ENCODE measurements at places on chromosomes 1 and 21.

- no peak for DNase-seq
Measured at GRCh38 chr1:86788300-86789206, 84.2 kb downstream of the SH3GLB1 start.

DNA sequence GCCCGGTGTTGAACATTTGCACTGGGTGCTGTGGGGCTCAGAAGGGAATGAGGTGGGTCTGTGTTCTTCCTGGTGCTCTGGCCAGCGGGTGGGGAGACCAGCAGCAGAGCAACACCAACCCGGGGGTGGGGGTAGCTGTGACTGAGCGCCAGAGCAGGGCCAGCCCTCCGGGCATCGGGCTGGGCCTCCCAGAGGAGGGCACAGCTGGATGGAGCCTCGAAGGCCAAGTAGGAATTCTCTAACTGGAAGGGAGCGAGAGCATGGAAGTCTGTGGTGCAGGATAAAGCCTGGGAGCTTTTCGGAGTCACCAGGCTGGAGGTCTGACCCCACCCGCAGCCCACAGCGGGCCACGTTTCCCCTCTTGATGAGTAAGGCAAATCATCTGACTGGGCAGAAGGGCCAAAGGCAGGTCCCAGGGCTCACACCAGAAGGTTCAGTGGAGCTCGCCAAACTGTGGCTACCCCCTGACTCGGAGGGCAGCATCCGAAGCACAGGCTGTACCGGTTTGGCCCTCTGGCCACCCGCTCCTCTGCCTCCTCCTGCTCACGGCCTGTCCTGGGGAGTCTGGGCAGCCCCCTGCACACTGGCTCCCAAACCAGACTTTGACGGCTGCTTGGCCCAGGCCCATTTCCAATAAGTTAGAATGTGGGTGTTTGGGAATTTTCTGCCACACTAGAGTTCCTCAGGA, 18.8 kb downstream of the SLC1A7 start:
- no peak for DNase-seq

- DNase-seq = no peak
Measured at GRCh38 chr1:167297222-167298214, 76.8 kb downstream of the POU2F1 start.

DNA sequence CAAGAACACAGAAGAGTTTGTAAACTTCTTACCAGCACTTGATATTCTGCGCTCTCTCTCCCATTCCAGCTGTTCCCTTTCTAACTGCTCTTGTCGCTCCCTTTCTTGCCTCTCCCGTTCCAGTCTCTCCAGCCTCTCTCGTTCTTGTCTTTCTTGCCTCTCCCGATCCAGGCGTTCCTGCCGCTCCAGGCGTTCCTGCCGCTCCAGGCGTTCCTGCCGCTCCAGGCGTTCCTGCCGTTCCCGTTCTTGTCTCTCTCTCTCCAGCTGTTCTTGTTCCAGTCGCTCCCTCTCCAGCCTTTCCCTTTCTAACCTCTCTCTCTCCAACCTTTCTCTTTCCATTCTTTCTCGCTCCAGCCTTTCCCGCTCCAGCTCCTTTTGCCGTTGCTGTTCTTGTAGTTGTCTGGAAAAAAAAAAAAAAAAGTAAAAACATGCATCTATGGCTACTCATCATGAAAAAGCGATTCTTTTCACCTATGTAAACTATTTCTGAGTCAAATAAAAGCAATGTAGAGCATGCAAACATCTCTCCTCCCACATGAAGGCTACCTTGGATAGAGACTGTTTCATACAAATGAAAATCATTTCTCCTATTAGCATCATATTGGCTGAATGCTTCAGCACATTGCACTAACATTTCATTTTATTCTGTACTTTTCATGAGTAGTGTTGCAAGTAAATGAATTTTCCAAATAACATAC, 91.5 kb upstream of the LBR start:
- no peak for DNase-seq

DNA sequence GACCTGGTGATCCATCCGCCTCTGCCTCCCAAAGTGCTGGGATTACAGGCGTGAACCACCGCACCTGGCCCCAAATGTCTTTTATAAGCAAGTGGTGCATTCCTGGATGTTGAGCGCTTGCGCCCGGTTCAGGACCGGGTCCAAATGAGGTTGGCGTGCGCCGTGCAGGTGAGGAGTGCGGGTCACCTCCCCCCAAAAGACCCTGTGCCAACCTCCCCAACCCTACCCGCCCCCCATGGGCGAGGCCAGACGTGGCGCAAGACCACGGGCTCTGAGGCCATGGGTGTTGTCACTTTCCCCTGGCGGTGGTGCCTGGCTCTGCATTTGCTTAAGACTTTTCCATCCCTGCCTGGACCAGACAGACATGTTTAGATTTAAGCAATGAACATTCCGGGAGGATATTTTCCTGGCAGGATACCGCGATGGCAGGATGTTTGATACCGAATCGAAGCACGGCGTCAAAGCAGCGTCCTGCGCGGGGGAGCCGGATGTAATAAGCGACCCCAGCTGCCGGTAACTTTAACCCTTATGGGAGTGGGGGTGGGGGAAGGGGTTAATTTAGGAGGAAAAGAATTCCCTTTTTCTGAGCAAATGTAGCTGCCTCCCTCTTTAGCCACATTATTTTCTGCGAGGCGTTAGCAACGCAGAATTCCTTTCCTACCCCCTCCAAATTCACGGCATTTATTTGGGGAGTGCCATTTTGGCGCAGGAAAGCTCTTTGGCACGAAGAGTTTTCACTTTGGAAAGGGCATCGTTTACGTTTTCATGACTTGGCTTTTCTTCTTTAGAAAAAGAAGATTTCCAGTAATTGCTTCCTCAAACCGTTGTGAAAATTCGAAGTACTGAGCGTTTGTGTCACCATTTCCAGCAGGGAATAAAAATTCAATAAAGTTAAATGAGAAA, 27.8 kb upstream of the RNF187 start:
- no peak for DNase-seq

GRCh38 chr1:25550155-25550506, 6.7 kb downstream of the LDLRAP1 start:
- DNase-seq = no peak

DNA sequence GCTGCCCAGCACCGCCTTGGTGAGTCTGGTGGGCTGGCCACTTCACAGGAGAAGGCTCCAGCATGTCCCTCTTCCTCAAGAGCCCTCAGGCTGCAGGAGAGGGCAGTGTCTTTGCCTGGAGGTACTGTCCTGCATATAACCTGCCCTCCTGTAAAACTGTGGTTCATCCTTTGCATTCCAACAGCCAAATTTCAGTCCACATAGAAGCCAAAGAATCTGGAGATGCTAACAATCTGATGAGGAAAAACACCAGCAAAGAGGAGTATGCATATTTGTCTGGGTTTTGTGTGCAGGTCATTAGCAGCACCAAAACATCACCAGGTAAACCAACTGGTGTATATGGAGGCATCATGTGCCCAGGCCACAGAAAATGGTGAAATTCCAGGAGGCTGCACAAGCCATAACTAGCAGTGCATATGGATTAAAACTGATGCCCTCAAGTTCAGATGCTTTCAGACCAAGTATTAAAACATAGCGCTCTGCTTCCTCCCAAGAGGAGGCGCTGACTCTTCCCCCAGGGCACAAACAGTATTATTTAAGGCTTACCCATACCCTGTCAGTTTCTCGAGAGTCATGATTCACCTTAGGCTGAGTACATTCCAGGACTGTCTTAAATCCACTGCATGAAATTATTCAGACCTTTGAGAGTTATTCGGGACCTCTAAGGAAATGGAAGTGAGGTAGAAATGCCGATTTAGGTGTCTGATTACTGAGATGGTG, 150.5 kb upstream of the COA6 start:
- DNase-seq = no peak

- DNase-seq = no peak
Measured at GRCh38 chr1:172670791-172671190, 11.9 kb downstream of the FASLG start.

DNA sequence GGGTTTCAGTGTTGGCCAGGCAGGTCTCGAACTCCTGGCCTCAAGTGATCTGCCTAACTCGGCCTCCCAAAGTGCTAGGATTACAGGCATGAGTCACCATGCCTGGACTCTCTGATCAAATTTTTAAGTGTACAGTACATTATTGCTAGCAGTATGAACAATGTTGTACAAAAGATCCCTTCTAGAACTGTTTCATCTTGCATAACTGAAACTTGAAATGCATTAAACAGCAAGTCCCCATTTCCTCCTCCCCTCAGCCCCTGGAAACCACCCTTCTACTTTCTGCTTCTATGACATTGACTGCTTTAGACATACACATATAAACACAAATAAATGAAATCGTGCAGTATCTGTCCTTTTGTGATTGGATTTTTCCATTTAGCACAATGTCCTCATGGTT, 463.4 kb downstream of the PTPRC start:
- no peak for DNase-seq

DNA sequence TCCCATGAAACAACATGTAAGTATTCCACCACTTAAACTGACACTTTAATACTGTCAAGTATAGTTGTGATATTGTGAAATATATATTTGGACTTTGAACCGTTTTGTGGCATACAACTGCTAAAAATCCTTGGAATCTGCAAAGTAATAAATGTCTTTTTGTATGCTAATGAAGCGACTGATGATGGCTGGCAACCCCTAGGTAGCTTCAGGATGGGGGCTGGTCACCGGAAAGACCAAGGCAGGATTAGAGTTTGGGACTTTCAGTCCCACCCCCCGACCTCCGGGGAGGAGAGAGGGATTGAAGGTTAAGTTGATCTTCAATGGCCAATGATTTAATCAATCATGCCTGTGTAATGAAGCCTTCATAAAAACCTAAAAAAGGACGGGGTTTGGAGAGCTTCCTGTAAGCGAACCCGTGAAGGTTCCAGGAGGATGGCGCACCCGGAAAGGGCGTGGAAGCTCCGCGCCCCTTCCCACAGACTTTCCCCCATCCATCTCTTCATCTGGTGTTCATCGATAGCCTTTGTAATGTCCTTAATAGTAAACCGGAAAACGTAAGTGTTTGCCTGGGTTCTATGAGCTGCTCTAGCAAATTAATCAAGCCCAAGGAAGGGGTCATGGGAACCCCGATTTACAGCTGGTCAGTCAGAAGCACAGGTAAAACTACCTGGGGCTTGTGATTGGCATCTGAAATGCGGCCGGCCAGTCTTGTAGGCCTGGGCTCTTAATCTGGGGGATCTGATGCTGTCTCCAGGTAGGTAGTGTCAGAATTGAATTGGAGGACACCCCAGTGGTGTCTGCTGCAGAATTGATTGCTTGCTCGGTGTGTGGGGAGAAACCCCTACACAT, 1.8 kb upstream of the ZNF281 start:
- DNase-seq = no peak

- DNase-seq = no peak
Measured at GRCh38 chr1:115170961-115171392, 81.7 kb upstream of the TSPAN2 start.

DNA sequence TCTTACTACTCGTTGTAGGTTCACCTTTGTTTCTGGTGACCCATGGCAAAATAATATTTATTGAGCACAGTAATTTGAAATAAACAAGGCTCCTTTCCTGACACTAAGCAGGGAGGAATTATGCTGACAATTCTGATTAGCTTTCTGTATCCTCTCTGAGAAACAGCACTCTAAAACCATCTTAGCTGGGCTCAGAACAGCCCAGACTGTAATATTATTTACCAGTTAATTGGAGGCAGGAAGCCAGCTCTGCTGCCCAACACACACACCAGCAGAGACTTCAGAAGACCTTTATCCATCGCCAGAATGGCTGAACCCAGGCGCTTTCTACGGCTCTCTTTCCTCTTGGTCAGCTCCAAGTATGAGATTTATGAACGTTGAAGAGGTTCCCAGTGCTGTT, 77.6 kb upstream of the FMN2 start:
- no peak for DNase-seq

DNA sequence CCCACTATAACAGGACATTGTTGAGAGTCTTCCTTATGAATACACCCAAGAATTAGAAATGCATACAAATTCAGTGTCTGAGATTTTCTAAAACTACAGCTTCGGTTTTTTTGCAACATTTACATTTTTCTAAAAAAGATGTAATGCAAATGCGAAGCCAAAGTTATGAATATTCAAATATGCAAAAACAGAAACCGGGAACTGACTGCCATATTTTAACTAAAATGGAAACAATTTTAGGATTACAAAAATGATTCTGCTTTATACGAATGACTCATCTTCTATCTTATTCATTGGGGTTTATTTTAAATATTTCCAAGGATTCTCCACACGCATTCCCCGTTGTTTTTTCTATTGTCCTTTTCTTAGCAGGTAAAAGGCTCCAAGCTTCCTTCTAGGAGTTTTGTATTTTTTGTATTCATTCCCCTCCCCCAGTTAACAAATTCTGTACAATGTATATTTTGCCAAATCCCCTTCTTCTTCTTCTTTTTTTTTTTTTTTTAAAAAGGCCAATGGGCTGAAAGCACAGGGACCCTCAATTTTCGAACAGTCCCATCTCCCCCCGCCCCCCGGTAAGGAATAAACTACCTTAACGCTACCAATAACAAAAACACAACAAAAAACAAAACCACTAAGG, 1.0 kb downstream of the ARPC5 start:
- no peak for DNase-seq

- no peak for DNase-seq
Measured at GRCh38 chr1:14415396-14415795, 183.1 kb upstream of the KAZN start.

DNA sequence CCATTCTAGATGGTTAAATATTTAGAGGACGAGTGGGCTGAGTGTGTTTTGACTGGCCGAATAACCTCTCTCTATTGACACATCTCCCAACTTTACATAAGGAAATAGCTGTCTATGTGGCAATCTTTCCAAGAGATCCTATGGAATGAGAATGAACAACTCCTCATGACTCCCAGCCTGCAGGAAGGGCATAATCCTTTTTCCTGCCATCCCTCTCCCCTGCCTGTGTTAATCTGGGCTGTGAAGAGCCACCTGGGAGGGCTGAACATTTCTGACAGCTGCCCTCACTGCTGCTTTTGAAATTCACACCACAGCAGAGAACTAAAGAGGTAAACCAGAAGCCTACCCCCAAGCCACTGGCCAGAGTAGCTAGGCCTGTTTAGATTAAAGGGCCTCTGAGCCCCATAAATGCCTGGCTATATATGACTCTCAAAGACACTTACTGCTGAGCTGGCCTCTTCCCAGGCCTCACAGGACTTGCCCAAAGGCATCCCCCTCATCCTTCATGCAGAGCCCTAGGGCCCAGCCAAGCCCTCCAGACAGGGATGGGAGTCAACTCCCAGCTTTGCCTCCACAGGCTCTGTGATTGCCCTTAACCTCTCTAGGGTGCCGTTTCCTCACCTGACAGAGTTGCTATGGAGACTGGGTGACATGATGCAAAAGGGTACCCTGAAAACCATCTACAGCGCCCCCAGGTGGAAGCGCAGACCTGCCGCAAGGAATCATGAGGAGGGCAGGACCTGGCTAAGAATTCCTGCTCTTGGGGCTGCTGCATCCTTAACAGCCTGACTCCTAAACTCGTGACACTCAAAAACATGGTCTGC, 42.0 kb upstream of the LDLRAP1 start:
- DNase-seq = no peak
